Vagina (tissue), 2 donors: ENCODE measurements at places on chromosomes 7 and 10. TPM values are rescaled to one million over a fixed set of nuclear protein-coding genes. Genes with fewer than 3 reads are reported as not detected.

DNA sequence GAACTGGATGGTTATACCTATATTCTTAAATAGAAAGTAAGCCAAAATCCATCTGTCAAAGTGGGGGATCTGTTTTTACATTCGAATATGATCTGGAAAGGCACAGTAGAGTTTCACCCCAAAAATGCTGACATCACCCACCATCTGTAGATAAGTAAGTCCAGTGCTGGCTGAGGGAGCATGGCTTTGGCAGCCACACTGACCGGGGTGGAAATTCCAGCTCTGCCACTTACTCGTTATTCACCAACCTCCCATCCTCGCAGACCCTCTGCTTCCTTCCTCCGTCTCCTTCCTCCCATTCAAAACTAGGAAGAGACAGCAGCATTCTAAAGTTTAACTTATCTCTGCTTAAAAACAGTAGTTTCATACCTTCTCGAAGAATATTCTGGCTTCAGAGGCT is 84.9 kb upstream of the GATA3 start:
- DNase-seq: no peak

The VAX1 gene
- total RNA-seq: not detected

The PRKAR2B gene
- 16.5 TPM for total RNA-seq

GRCh38 chr10:34475786-34476185 is 339.3 kb downstream of the PARD3 start:
- no peak for DNase-seq

- DNase-seq: no peak
Measured at GRCh38 chr10:97408496-97408992, 7.4 kb upstream of the RRP12 start.

GRCh38 chr10:124292911-124293615 is 125.7 kb downstream of the OAT start:
- DNase-seq: no peak

The ATP6V0A4 gene
- 1.2 TPM for total RNA-seq

The ZNF853 gene
- total RNA-seq: 14.0 TPM

DNA sequence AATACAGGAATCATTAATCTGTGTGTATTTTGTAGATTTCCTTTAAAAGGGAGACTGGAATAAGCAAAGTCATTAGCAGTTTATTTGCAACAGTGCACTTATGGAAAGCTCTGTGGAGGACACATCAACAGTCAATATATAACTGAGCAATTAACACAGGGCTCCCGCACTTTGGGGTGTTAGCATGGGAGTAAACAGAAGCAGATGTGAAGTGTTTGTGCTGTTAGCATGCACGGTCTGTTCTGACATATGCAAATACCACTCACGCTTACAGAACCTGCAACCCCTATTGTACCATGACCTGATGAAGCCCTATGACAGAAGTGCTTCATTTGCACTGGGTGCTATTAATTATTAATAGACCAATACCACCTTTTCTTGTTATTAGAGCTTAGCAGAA is 118.9 kb downstream of the PPP1R3A start:
- no peak for DNase-seq

The CDK1 gene
- 10.8 TPM for total RNA-seq

The PTPRZ1 gene
- 8.1 TPM for total RNA-seq

DNA sequence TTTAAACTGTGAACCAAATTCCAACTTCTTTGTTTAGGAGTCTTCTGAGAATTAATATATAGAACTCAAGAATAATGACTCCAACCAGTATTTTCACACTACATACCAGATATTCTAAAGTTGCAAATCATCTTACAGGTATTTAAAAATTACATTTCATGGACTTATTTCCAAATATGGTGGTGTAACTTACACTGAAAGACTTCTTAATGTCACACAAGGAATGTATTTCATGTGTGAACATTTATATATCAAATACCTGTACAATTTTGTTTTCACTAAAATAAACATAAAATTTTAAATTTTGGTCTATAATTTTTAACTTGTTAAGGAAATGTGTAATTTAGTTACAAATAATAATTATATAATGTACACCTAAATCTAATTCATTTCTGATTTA is 2.6 kb upstream of the CDK6 start:
- no peak for DNase-seq

DNA sequence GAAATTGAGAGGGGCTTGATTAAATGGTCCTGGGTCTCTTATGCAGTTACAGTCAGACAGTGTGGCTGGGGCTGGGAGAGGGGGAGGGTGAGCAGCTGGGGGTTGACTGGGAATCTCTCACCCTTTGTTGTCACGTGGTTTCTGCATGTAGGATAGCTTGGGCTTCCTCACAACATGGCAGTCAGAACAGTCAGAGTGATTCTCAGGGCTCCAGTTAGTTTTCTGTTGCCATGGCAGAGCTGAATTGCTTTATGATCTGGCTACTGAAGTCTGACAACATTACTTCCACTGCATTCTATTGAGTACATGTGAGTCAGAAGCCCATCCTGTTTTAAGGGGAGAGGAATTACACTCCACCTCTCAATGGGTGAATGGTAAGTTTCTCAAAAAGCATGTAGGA is 102.7 kb downstream of the WDR11 start:
- DNase-seq: no peak

The COL28A1 gene
- total RNA-seq: 5.4 TPM

DNA sequence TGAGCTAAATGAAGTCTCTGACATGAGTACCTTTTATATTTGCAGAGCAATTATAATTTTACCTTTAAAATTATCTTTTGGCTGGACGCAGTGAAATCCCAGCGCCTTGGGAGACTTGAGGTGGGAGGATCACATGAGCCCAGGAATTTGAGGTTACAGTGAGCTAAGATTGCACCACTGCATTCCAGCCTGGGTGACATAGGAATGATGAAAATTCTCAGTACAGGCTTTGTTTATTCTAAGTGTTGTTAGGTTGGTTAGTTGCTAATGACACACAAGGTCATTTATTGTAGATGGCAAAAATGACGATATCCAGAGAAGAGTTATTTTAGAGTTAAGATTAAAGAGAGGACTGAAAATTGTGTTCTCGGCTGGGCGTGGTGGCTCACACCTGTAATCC is 87.6 kb downstream of the XRCC2 start:
- no peak for DNase-seq

The PNLIPRP1 gene
- not detected for total RNA-seq

The DENND2A gene
- total RNA-seq: 17.4 TPM

- DNase-seq: no peak
Measured at GRCh38 chr10:3126249-3126648, 46.3 kb downstream of the PITRM1 start.

DNA sequence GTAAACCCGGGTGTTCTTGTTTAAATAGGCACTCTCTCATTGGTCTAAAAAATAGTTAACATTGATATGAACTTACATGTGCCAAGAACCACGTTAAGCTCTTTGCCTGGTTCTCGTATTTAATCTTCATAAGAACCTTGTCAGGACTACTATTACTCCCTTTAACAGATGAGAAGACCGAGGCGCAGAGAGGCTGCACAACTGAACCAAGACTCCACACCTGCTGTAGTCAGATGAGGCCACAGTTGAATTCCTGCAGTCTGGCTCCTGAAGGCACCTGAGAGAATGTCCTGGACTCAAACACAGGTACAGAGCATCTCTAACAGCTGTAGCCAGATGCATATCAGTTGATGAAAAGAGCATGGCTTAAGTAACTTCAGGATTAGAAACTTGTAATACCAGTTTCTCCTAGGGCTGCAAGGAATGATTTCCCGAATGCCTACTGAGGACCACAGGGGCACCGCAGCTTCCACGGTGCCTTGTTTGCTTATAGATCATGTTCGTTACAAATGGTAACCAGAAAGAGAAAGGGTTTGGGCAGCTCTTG is 9.5 kb downstream of the DDC start:
- no peak for DNase-seq

DNA sequence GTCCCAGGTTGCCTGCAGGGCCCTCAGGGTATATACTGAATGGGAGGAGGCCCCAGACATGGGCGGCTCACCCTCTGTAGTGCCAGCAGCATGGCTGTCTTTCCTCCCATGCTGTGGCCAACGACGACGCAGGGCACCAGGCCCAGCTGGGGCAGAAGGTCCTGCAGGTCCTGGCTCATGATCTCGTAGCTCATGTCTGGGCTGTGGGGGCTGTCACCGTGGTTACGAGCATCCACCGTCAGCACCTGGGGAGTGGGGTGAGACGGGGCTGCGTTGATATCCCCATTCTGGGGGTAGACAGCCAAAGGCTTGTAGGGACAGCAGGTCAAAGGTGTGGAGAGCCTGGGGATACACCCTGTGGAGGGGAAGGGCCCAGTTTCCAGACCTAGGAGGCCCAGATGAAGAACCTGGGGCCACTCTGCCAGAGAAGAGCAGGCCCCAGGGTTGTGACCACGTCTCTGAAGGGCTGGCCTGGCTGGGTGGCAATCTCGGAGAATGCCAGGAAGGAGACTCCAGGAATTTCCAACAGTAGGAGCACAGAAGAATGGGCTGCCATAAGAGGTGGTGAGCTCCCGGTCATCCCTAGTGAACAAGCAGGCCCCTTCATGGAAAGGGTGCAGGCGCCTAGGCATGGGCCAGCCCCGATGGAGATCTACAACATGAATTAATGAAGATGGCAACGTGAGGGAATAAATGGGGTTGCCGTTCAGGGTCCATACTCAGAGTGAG is 947 bp downstream of the ABHD11 start:
- no peak for DNase-seq

DNA sequence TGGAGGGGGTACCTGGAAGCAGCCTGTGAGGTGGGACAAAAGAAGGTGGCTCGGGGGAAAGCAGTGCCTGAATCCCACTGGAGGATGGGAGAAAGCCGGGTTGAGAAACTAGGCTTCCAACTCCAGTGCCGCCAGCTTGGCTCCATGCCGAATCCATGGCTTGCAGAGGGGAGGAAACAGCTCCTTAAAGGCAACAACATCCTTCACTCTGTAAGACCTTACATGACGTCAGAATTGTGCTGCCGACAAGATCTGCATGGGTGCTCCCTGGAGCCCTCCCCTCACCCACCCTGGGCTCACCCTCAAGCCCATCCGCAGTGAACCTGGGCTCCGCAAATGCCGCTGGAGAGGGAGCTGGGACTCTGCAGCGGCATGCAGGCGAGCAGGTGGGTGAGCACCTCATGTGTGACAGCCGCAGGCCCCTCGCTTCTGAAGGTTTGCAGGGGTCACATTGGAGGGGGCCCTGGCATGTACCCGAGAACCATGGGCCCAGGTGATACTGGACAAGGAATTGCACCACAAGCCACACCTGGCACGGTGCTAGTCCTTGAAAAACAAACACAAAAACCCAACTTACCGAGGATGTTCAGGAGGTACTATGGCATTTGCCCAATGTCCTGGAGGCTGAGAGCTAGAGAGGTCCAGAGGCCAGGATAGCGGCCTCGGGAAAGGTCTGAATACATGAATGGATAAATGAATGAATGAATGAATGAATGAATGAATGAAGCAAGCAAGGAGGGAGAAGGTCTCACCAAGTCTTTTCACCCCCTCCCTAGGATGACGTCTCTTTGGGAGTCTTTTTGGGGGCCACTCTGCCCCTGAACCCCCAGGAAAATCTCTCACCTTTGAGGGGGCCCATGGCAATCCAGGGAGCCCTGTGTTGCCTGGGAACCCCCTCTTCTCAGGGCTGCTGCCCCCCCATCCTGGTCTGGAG is 238.6 kb upstream of the SHH start:
- no peak for DNase-seq

The CYP2C19 gene
- 6.1 TPM for total RNA-seq

The PSD gene
- 6.4 TPM for total RNA-seq

The ABCC2 gene
- 1.7 TPM for total RNA-seq

The TECPR1 gene
- 19.6 TPM for total RNA-seq

The CUZD1 gene
- not detected for total RNA-seq

- no peak for DNase-seq
Measured at GRCh38 chr7:79149831-79150230, 303.6 kb downstream of the MAGI2 start.

DNA sequence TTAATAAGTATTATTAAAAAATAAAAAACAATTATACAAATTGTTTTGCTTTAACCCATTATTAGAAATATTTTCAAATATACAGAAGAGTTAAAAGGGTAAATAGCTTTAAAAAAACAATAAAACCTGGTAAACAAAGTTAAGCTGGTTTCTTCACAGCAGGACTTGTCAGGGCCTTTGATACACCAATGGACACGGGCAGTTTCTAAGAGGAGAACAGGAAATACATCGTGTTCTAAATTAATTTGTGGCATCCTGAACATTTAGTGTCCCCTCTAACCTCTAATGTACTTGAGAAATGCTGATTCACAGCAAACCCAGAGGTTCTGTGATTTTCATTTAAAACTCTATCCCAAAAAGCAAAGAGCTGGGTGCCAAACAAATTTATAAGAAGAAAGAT is 80.8 kb downstream of the RAB11FIP2 start:
- no peak for DNase-seq

DNA sequence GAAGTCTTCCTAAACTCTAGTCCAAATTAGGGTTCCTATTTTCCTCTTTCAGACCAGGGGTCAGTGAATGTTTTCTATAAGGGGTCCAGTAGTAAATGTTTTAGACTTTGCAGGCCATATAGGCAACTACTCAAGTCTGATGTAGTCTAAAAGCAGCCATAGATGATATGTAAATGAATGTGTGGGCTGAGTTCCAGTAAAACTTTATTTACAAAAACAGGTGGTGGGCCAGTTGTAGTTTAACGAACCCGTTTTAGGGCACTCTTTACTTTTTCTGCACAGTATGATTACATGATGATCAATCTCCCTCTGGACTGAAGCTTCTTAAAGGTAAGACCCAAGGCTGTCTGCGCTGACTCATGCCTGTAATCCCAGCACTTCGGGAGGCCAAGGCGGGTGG is 243.6 kb downstream of the CAMK1D start:
- DNase-seq: no peak

GRCh38 chr10:50316174-50316573 is 64.9 kb upstream of the ASAH2 start:
- DNase-seq: no peak

The CRTAC1 gene
- 2.5 TPM for total RNA-seq

DNA sequence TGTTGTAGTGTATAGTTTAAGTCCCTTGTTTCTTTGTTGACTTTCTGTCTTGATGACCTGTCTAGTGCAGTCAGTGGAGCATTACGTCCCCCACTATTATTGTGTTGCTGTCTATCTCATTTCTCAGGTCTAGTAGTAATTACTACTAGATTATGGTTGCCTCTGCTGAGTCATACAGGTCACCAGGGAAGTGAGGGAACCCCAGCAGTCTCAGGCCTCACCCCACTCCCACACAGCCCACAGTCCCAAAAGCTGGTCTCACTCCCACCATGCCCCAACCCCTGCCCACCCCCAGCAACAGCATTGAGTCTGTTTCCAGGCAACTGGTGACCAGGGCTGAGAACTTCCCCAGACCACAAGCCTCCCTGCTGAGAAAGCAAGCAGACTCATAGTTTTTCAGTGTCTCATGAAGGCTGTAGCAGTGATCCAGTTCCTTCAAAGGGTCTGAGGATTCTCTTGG is 88.0 kb downstream of the PLXDC2 start:
- no peak for DNase-seq

The AP1S1 gene
- total RNA-seq: 42.5 TPM

GRCh38 chr7:65225422-65226006 is 148.1 kb upstream of the ZNF92 start:
- no peak for DNase-seq

DNA sequence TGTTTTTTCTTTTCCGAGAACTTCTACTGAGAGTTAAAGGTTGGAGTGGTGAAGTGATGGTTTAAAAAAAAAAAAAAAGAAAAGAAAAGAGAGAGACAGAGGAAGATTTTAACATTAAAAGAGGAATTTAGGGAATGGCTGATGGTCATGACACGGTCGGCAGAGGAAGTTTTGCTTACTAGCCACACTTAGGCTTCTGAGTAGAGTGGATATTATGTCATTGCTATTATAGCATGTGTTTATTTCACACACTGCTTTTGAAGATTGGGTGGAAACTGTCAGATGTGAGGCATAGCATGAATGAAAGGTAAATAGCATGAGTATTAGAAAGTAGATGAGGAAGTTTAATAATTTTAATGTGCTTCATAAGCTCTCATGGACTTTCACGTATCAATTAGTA is 2.5 kb downstream of the KAT6B start:
- DNase-seq: no peak

- DNase-seq: no peak
Measured at GRCh38 chr7:5620459-5620881, 161.0 kb downstream of the RNF216 start.
